ENCODE measurements at places on chromosomes 5 and 9.

DNA sequence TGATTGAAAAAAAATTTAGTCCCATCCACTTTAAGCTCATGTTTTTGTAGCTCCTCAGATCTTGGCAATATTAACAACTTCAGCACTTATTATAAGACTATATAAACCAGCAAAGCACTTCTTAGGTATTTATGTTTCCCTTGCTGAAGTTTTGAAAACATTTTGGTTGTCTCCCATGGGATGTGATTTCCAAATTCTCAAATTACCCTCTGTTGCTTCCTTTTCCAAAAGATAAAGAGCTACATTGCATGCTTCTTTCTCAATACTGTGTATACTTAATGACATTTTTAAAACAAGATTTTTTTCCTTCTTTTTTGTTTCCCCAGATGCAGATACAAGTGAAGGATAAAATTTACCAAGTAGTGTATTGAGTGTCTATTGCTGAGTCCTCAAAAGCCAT, 567.1 kb downstream of the CSNK1G3 start:
- no peak for DNase-seq

DNA sequence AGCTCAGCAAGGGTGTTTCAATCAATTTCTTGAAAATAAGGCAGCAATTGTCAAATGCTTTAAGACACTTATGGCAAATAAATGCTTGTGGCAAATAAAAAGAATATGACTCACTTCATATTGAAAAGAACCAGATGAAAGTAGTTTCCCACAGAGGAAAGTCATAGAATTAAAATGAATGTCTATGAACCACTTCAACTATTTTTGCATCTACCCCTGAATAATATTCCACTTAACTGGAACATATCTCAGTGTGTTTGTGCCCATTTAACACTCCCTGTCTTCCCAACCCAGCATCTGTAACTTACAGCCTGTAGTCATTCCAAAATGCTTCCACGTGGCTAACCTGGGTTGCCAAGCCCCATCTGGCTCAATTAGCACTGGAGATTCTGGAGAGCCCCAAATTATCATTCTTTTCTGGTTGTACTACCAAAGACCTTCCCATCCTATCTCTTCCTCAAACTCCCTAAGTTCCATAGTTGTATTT, 84.7 kb downstream of the FEM1C start:
- no peak for DNase-seq

DNA sequence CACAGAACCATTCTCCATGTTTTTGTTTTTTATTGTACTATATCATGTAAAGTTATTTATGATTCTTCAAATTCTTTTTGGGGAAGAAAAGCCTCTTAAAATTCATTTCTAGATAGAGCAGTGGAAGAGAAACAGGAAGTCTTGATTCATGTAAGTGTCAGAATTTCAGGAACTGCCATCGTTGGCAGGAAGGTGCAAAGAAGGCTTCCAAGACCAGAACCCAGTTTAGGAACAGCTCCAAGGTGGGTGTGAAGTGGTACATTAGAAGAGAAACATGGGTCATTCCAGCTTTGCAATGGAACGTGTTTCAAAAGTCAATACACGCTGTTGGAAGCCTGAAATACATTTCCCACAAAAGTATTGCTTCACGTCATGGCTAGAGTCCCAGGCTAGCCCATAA, 14.8 kb downstream of the SAXO1 start:
- DNase-seq = no peak

DNA sequence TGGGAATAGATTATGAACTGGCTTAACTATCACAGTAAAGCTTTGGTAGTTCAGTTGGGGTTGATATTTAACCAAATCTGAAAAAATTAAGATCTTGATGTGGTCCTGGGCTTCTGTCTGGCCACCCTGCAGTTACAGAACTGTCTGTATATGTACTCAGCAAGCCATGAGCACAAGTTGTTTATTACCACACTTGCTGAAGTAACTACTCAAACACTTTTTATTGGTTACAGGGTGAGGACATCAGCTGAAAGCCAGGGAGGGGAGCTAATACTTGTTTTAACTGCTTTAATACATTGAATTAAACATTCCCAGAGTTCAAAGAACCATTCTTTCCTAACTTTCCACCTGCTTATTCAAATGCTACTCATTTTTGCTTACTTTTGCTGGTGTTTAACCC, 29.4 kb upstream of the KCNN2 start:
- no peak for DNase-seq

DNA sequence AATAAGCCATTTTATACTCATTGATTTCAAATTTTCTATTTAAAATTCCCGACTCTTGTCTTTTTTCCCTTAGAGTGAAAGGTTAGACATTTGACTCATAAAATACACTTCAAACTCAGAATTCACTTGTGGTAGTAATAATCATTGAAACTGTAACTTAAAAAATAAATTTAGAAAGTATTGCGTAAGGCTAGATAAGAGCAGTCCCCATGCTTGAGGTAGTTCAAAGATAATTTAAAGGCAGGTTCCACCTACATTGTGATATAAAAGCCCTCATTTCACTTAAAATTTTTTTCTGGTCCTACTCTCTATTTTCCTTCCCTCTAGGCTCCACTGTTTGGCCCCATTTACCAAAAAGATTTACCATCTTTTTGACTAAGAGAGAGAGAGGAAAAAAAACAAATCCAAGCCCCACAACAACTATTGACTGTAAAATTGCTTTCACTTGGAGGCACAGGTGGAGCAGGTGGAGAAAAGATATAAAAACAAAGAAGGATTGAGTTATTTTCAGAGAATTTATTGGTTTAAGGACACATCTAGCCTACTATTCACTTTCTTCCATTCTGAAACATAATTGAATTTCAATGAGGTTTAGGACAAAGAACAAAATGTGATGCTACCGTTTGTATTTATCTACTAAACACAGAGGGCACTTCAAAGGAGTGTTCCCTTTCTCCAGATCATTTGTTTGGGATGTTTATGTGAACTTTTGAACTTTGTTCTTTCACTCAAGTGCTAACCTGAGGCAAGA, 61.0 kb downstream of the FBXO4 start:
- DNase-seq = no peak

DNA sequence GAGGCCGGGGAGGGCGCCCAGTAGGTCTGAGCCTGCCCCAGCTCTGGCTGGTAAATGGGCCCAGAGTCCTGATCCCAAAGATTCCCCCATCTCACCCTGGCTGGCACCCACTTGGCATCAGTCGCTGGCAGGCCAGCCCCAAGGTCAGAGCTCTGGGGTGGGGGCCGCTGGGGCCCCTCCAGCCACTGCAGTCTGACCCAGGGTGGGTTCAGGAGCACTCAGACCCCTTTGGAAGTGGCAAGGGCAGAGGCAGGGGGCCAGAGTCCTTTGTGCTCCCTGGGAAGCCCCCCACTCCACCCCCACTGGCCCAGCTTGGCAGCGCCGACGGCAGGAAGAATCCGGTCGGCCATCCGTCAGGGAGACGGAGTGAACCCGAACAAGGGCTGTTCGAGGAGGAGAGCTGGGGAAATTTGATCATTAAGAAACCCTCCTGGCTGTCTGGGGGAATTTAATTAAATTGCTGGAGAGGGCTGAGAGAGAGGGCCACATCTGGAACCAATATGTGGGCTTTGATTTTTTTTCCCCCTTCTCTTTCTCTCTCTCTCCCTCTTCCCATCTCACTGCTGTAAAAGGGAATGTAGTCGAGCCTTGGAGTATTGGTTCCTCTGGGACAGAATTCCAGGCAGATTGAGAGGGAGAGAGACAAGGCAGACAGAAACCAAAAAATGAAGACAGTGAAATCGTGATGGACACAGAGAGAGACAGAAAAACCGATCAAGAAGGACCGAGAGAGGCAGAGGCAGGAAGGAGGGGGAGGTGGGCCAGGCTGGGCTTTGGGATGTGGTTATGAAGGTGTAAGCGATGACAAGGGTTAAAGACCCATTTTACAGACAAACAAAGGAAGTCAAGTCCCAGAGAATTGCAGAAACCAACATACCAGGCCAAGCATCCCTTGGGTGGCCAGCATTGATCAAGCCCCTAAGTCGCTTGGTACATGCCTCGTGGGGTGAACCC, 8.1 kb upstream of the ASB6 start:
- no peak for DNase-seq

GRCh38 chr5:163604013-163604412, 98.6 kb downstream of the MAT2B start:
- DNase-seq = no peak

Measured in astrocyte of the cerebellum (primary cell).